ENCODE measurements at places on chromosomes 3 and 15.

GRCh38 chr3:45437383-45437782 lies 49.0 kb downstream of the LARS2 start:
- no peak for DNase-seq

DNA sequence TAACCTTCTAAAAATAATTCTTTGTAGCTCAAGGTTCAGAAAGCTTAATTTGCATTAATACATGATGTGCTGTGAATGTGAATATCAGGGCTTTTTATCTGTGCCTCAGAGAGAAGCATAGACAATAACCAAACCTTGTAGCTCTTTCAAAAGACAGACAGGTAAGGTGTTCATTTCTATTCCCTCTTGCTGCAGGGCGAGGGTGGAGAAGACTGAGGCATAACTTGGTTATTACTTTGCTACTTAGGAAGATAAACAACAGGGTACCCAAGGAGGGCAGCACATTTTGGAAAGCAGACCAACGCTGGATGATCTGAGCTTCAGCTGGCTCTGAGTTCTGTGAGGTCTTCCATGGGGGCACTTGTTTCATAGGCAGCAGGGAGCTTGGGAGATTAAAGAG lies 408.6 kb upstream of the RARB start:
- DNase-seq = no peak

- DNase-seq = no peak
These were observed 1.6 kb upstream of the PROK2 start for GRCh38 chr3:71786551-71786950.

DNA sequence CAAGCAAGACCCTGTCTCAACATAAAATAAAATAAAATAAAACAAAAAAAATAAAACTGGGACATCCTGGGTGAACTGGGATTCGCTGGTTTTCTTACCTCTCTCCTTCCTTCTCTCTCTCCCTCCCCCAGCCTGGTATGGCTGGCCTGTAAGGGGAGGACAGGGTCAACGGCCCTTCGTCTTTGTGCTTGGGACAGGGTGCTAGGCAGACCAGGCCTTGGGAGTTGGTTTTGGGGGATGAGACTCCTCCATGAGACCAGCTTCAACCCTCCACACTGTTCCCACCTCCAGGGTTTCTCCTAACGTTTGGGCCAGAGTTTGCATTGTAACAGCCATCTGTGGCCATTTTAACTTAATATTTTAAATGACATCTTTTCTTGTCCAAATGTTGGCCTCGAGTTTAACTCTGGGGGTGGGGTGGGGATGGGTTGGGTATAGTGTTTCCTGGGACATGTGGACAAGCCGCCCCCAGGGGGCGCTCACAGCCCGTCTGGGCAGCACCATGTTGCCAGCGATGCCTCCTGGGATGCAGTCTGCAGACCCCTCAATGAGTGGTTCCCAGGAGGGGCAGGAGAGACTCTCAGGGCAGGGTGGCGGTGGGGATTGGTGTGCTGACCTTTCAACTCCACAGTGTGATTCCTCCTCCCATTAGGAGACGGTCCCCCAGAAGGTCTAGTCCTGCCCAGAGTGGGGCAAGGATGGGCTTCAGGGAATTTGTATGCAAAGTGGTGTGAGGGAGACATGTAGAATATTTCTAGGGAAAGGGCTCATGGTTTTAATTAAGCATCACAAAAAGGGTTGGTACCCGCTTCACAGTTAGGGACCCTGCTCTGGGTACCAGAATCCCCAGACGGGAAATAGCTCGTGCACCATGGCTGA lies 37.7 kb upstream of the LCTL start:
- peak; percentile 50 for DNase-seq

GRCh38 chr15:80942266-80942665 lies 47.4 kb downstream of the MESD start:
- no peak for DNase-seq

DNA sequence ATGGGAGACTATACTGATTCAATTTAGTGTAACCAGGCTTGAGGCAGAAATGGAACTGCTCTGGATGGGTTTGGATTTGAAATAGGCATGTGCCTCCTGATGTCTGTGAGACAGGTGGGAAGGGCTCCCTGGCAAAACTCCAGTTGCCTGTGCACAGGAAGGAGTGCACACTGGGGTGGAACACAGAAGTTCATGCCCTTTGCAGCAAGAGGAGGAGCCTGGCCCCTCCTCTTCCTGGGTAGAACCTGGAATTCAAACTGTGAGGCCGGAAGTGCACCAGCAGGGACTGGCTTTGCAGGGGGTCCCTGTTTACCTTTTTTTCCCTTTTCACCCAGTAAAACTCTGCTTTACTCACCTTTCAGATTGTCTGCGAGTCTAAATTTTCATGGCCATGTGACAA lies 99.9 kb downstream of the GMPS start:
- no peak for DNase-seq

DNA sequence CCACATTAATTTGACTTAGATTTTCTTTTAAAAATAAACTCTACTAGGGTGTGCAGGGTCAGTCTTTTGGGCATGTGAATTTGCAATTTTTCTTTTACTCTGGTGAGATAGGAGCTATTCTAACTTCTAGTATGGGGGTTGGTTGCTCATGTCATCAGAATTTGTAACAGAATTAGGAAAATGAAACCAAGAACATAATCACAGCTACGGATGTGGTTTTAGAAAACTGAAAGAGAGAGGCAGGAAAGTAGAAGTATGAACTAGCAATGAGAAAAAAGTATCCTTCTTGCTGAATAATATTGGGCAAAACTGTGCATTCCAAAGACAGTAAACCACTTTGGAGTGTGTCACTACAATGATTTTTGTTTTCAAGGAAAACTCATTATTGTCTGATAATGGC lies 43.3 kb downstream of the ADPGK start:
- DNase-seq = no peak

DNA sequence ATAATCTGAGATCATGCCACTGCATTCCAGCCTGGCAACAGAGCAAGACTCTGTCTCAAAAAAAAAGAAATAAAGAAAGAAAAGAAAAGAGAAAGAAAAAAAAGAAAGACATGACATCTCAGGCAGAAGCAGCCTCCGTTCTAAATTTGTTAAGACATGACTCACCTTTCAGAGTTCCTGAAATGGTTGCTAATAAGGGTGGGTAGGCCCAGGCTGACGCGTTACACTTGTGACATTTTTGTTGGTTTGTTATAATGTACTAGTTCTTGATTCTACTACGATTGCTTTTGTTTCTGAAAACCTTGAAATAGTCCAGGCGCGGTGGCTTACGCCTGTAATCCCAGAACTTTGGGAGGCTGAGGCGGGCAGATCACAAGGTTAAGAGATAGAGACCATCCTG lies 21.0 kb downstream of the SLC25A20 start:
- DNase-seq = no peak

GRCh38 chr3:5226783-5227182 lies 39.3 kb downstream of the EDEM1 start:
- no peak for DNase-seq

GRCh38 chr15:61621146-61621545 lies 392.0 kb upstream of the RORA start:
- DNase-seq = no peak
